T-helper 2 cell treated with Interferon-gamma antibody and Interleukin-4, amounts not matched to agents 5 μg/mL and 100 μg/mL, for 36 hours (primary cell): ENCODE measurements at places on chromosomes 2 and 18.
A peak's percentile ranks its signal among the peaks of the same experiment; 100 is the strongest.

DNA sequence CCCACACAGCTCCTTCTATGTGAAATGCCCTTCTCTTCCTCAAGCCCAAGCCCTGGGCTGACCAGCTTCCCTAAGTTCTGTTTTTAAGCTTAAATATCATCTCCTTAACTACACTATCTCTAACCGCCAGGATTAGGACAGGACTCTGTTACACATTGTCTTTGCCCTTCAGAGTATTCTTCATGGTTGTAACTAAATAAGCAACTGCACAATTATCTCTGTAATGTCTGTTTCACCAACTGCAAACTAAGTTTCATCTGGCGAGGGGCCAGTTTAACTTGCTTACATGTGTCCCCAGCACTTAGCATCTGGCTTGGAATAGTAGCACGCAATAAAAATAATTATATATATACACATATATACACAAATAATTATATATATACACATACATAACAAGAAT, 1.1 kb upstream of the ERMN start:
- H3K4me3 ChIP-seq = no peak overlapping the region
- H3K4me1 ChIP-seq = peaks cover 28% of the 10 kb centered on the region
- no peaks in the 10 kb centered on the region for H3K27me3 ChIP-seq
- DNase-seq = no peak

- H3K27me3 ChIP-seq = no peaks in the 10 kb centered on the region
- no peak for DNase-seq
- H3K36me3 ChIP-seq = no peaks in the 10 kb centered on the region
- no peaks in the 10 kb centered on the region for H3K4me1 ChIP-seq
Measured at GRCh38 chr2:188251034-188251433, 40.6 kb upstream of the GULP1 start.

GRCh38 chr18:8749492-8749891, 44.1 kb downstream of the MTCL1 start:
- DNase-seq = no peak
- H3K27ac ChIP-seq = no peak overlapping the region
- no peaks in the 10 kb centered on the region for H3K36me3 ChIP-seq
- H3K27me3 ChIP-seq = peaks cover 16% of the 10 kb centered on the region
- peaks cover 27% of the 10 kb centered on the region for H3K4me1 ChIP-seq
- H3K4me3 ChIP-seq = no peak overlapping the region

DNA sequence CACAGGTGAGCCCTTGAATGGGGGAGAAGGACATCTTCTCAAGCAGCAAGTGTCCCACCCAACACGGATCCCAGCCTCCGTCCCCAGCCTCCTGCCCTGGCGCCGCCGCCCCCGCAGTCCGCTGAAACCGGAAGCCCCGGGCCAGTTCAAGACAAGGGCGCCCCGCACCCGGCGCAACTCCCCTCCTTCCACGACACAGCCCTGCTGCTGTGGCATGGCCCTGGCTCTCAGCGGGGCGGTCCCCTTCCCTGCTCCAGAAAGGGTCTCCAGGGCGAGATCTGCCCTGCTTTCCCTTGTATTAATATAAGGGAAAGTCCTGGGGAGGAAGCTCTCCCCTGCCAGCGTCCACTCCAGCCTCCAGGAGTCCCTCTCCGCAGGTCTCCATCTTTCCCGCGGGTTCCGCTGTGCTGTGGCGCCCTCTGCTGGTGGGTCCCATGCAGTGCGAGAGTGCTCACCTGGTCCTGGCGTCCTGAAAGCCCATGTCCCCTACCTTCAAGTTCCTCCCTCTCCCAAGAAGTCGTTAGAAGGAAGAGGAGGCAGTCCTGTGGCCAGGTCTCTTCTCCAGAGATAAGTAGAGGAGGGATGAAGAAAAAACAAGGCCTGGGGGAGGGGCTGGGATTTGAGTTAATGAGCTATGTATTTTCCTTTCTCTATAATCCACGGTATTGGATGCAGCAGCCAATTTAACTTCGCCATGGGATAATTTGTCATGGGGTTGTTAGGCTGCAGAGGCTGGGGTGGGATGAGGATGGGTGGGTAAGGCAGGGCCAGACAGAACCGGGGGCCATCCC, 176.0 kb downstream of the SMAD2 start:
- H3K27me3 ChIP-seq = peaks cover 5% of the 10 kb centered on the region
- peaks cover 4% of the 10 kb centered on the region for H3K4me1 ChIP-seq
- no peak overlapping the region for H3K27ac ChIP-seq
- peak; percentile 48 for DNase-seq
- no peaks in the 10 kb centered on the region for H3K36me3 ChIP-seq

GRCh38 chr18:13725566-13726231, 659 bp downstream of the FAM210A start:
- H3K36me3 ChIP-seq = peaks cover 25% of the 10 kb centered on the region
- DNase-seq = no peak
- H3K4me1 ChIP-seq = peaks cover 52% of the 10 kb centered on the region
- peak overlapping the region; percentile 87 for H3K4me3 ChIP-seq

DNA sequence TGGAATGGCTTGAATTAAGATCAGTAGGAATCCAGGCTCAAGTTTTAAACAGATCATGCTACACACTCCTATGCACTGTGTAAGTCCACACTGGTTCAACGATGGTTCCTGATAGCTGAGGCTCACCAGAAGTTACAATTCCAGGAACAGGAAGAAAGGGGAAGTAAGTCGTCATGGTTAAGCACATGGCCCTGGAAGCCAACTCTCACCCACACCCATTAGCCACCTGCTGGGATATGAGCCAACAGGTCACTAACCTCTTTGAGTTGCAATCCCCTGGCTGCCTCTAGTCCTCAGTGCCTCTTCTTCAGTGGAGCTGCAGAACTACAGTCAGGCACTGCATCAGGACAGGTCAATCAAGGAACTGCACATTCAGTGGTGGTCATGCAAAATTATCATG, 133.5 kb downstream of the TMEM182 start:
- H3K4me3 ChIP-seq = no peak overlapping the region
- DNase-seq = no peak
- H3K4me1 ChIP-seq = no peaks in the 10 kb centered on the region
- H3K36me3 ChIP-seq = no peaks in the 10 kb centered on the region

- no peaks in the 10 kb centered on the region for H3K36me3 ChIP-seq
- DNase-seq = no peak
- no peak overlapping the region for H3K27ac ChIP-seq
- H3K4me3 ChIP-seq = no peak overlapping the region
- no peaks in the 10 kb centered on the region for H3K4me1 ChIP-seq
Measured at GRCh38 chr18:57410749-57411148, 24.4 kb upstream of the ONECUT2 start.

DNA sequence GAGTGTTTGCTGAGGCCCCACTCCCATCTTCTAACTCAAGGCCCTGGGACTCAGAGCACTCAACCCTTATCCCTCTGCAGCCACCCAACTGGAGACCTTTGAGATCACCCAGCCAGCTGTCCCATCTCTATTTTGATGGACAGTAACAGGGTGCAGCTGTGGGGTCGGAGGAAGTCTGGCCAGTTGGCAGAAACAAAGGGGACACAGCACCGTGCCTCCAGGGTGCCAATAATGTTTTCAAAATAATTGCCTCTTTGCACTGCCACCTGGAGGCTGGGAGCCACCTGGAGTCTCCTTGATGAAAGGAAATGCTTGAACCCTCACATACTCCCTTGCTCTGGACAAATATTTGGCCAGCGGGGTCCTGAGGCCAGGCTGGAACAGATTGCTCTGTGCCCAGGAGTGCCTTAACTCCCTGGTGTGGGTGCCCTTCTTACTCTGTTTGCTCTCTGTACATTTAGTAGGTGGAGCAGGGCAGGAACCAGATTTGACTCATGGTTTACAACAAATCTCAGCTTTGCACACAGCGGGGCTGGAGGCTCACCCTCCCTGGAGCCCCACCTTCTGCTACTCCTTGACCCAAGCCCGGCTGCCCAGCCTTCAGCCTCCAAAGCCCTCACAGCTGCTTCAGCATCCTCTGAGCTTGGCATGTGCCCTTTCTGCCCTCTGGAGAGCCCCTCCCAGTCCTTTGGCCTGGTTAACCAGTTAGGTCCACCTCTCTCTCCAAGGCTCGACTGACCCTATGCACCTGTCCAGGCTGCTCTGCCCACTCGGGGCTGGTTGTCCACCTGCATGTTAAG, 17.2 kb downstream of the MAL start:
- H3K27me3 ChIP-seq = no peaks in the 10 kb centered on the region
- H3K27ac ChIP-seq = no peak overlapping the region
- DNase-seq = no peak
- H3K4me1 ChIP-seq = peaks cover 32% of the 10 kb centered on the region
- no peak overlapping the region for H3K4me3 ChIP-seq

- no peak overlapping the region for H3K4me3 ChIP-seq
- DNase-seq = no peak
- peaks cover 5% of the 10 kb centered on the region for H3K36me3 ChIP-seq
- no peak overlapping the region for H3K27ac ChIP-seq
- H3K4me1 ChIP-seq = no peaks in the 10 kb centered on the region
Measured at GRCh38 chr2:173196080-173196479, 120.4 kb downstream of the MAP3K20 start.

- DNase-seq = no peak
- H3K36me3 ChIP-seq = peaks cover 2% of the 10 kb centered on the region
- peaks cover 4% of the 10 kb centered on the region for H3K27me3 ChIP-seq
- peak overlapping the region; percentile 3 for H3K27ac ChIP-seq
Measured at GRCh38 chr2:9966491-9967022, 15.1 kb downstream of the GRHL1 start.

GRCh38 chr2:238376884-238377391, 49.8 kb upstream of the ASB1 start:
- DNase-seq = no peak
- peaks cover 29% of the 10 kb centered on the region for H3K4me1 ChIP-seq
- no peak overlapping the region for H3K4me3 ChIP-seq
- H3K27me3 ChIP-seq = no peaks in the 10 kb centered on the region
- H3K27ac ChIP-seq = no peak overlapping the region
- peaks cover 6% of the 10 kb centered on the region for H3K36me3 ChIP-seq

DNA sequence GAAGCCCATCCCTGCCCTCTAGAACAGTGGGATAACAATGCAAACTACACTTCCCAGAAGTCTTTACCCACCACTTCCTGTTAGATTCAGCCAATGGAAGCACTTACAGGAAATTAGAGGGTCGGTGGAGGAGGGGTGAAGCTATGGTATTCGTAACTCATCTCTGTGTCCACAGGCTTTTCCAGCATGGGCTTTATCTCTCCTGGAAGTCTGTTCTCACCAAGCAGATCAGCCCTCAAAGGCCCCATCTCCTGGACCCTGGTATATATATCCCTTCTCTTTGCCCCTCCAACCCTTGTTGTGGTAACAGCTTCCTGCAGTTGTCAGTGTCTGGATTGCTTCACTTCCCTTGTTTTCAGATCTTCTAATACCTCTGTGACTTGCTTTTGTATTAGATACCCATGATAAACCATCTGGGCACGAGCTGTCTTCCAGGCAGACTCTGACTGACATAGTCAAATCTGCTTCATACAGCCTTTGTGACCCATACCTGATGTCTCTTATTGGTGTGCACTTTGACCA, 475.0 kb upstream of the POU3F3 start:
- DNase-seq = no peak
- no peaks in the 10 kb centered on the region for H3K36me3 ChIP-seq
- peaks cover 4% of the 10 kb centered on the region for H3K4me1 ChIP-seq
- peak overlapping the region; percentile 80 for H3K4me3 ChIP-seq
- H3K27ac ChIP-seq = peak overlapping the region; percentile 35

DNA sequence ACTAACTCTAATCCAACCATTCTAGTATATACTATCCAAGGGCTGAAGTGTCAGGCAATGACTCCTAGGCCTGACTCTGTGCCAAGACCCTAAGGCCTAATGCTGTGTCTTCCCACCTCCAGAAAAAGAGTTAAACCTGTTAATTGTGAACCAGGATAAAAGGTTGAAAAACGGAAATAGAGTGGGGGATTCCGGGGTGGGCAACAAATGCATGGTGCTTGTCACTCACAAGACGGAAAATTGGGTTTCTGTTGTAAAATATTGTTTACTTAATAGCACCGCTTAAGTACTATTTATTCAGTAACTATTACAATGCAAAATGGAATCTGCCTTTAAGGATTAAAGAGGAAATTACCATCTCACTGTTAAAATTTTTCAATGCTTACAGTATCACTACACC, 3.2 kb downstream of the STK17B start:
- no peaks in the 10 kb centered on the region for H3K27me3 ChIP-seq
- DNase-seq = no peak
- peak overlapping the region; percentile 96 for H3K4me3 ChIP-seq

GRCh38 chr2:60882971-60883753, 1.8 kb downstream of the REL start:
- peak overlapping the region; percentile 100 for H3K4me3 ChIP-seq
- peaks cover 12% of the 10 kb centered on the region for H3K36me3 ChIP-seq
- peak; percentile 33 for DNase-seq
- H3K4me1 ChIP-seq = peaks cover 39% of the 10 kb centered on the region

DNA sequence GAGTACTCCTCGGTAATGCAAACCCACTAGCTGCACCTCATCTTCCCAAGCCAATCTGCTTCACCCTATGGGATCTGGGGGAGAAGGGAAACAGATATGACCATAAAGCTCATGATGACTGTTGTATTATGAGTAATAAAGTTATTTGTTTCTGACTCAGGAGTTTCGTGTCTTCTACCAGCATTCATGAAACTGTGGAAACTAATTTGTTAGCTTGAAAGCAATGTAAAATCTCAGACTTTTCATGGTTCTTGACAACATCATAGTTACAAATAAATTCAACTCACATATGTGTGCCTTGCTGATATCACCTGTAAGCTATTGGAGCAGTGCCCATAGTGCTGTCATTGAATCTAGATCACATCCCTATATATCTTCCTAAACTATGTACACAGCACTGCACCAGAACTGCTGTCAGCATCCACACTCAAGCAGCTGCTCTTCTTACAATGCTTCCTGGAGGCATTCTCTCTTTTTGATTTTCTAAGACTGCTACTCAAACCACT, 135.6 kb upstream of the KYNU start:
- no peaks in the 10 kb centered on the region for H3K4me1 ChIP-seq
- H3K36me3 ChIP-seq = no peaks in the 10 kb centered on the region
- DNase-seq = no peak
- H3K4me3 ChIP-seq = no peak overlapping the region

- no peaks in the 10 kb centered on the region for H3K36me3 ChIP-seq
- peak overlapping the region; percentile 8 for H3K4me3 ChIP-seq
- peak; percentile 67 for DNase-seq
- peaks cover 2% of the 10 kb centered on the region for H3K27me3 ChIP-seq
Measured at GRCh38 chr2:199979832-199980628, 24.6 kb downstream of the MAIP1 start.

DNA sequence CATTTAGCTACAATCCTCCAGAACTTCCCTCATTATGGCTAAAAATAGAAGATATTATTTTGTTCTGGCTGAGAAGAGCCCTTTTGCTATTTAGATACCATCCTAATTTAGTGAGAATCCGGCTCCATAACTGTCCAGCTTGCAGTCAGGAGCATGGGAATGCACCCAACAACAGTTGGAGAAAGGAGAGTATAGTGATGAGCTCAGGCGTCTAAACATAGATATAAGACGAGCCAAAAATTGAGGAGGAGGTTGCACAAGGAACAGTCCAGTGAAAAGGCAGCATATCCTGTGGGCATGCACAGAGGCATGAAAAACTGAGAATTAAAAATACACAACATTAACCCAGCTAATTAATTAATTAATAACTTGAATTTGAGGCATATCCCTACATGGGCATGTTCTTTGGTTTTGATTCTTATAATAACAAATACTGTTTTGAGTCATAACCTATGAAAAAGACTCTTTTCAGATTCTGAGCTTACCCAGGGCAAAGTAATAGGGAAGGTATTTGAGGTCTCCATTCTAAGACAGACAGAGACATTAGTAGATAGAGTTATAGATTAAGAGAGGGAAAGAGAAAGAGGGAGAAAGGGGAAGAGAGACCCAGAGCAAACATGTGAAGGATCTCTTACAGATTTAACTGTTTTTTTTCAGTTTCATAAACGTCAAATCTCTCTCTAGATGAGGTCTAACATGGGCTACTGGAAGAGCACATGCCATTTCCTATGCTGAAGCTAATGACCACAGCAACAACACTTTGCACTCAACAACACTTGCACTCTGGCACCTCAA, 311.2 kb downstream of the OSR1 start:
- no peak overlapping the region for H3K27ac ChIP-seq
- no peaks in the 10 kb centered on the region for H3K36me3 ChIP-seq
- H3K4me3 ChIP-seq = no peak overlapping the region
- H3K4me1 ChIP-seq = peaks cover 1% of the 10 kb centered on the region
- H3K27me3 ChIP-seq = no peaks in the 10 kb centered on the region
- DNase-seq = no peak
